Skin of body (tissue), 3 donors: ENCODE measurements at places on chromosomes 5 and 9. TPM values are rescaled to one million over a fixed set of nuclear protein-coding genes. Genes with fewer than 3 reads are reported as not detected.

ANXA1 gene
- total RNA-seq: 342 TPM

SPRY4 gene
- 8.9 TPM for total RNA-seq

MAST4 gene
- 39.6 TPM for total RNA-seq

AGXT2 gene
- not detected for total RNA-seq

IFNA21 gene
- not detected for total RNA-seq

CYFIP2 gene
- 14.4 TPM for total RNA-seq

C5orf34 gene
- 5.1 TPM for total RNA-seq

CAVIN4 gene
- total RNA-seq: 39.9 TPM

C1QTNF2 gene
- 12.3 TPM for total RNA-seq

CTXN3 gene
- not detected for total RNA-seq

URM1 gene
- 18.9 TPM for total RNA-seq

C5orf58 gene
- not detected for total RNA-seq

TNFSF15 gene
- total RNA-seq: 0.59 TPM

SLC2A6 gene
- 1.8 TPM for total RNA-seq

SLCO4C1 gene
- total RNA-seq: 4.2 TPM

PLCXD3 gene
- 0.10 TPM for total RNA-seq

TPPP gene
- total RNA-seq: 1.1 TPM

CKMT2 gene
- 20.3 TPM for total RNA-seq

DIRAS2 gene
- total RNA-seq: 1.9 TPM

ARID3C gene
- not detected for total RNA-seq

RNF224 gene
- total RNA-seq: not detected

SPATA31E1 gene
- total RNA-seq: not detected

NKD2 gene
- 12.7 TPM for total RNA-seq

CCDC152 gene
- total RNA-seq: 3.1 TPM

PCDHA10 gene
- total RNA-seq: 0.20 TPM
